ENCODE measurements at places on chromosomes 3 and 15.
A peak's percentile ranks its signal among the peaks of the same experiment; 100 is the strongest.

- DNase-seq: no peak
Observed at GRCh38 chr15:84840741-84841429, 23.7 kb downstream of the ALPK3 start.

DNA sequence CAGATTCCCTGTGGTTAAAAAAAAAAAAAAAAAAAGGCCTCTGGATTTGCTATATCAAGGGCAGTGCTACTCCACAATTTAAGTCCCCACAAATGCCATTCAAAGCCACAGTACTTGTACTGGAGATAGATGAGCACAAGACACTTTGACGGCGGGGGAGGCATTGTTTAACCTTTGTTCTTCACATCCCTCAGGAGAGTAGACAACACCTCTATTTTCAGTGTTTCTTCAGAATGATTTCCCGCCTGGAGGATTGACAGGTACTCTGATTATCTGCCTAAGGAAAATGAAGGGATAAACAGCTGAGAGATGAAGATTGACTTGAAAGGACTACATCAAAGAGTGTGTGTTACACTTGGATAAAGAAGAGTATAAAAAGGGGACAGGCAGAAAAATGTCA, 58.7 kb downstream of the OTOL1 start:
- DNase-seq: no peak

DNA sequence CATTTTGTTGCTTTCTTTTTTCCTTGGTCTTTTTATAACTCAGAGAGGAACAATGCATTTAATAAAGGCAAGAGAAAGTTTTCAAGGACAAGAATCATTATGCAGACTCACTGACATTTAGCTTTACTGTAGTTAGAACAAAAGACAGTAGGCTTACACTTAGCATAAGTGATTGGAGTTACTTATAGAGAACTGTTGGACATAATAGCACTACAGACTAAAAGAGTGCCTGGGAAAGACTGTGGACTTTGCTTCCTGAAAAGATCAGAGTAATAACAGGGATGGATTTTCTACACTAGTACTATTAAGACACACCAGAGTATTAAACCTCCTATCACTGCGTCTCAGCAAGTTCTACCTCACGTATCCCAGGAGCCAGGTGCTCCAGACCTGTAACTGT, 39.3 kb upstream of the SPRED1 start:
- no peak for DNase-seq

DNA sequence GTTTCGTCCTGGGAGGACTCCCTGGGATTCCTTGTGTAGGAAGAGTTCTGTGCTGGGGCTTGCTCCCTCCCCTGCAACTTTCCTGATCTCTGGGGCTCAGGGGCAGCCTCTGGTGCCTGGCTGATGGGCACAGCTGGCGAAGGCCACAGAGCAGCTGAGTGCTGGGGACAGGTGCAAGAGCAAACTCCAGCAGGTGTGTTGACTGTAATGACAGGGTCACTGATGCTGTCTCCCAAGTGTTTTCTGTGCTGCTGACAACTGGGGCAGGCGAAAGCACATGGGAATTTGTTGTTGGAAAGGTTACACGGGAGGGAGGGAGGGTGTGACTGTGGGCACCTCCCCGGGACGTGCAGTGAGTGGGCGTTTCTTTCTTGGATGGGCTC, 21.6 kb downstream of the CPN2 start:
- DNase-seq: no peak

DNA sequence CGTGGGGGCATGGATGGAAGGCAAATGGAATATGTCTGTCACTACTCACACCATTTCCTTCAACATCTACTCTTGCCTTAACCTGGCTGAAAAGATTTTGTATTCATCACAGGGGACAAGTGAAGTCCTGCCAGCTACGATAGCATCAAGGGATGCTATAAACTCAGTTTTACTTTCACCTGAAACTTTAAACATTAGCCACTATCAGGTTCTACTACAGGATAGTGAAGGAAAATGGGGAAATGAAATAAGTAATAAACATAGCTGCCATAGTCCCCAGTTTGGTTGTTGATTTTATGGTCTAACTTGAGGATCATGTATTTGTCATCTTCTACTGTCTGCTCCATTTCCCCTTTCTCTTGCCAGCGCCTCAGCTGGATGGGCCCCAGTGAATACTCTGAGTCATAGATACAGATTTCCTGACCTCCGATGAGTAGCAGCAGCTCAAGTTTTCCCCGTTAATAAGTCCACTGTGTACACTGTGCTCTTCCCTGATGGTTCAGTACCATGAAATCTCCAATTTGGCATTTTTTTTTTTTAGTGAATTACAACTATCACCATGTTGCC, 338.2 kb upstream of the SLCO3A1 start:
- peak; percentile 67 for DNase-seq

GRCh38 chr15:31331389-31331788, 4.8 kb downstream of the KLF13 start:
- no peak for DNase-seq

Measured in HS-5 (cell line).